ENCODE measurements at places on chromosomes 2 and 18.

DNA sequence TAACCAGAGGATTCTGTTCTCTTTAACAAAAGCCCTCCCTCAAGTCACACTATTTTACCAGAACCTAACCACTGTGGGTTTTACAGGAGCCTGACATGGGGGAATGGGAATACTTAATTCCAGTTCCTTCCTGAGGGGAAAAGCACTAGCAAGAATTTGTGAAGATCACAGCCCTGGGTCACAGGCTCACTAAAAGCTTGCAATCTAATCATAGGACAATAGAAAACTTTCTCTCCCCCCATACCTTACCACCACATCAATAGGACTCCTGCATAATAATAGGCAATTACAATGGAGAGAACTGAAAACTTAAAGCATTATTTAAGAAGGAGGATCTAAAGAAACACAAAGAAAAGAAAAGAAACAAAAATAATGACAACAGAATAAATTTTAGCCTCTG is 225.8 kb upstream of the ZNF804A start:
- no peak for DNase-seq

GRCh38 chr18:31931886-31932240 is 11.1 kb downstream of the TRAPPC8 start:
- DNase-seq: no peak

GRCh38 chr2:232887171-232887850 is 17.2 kb downstream of the SNORC start:
- DNase-seq: no peak

GRCh38 chr2:71465356-71465755 is 12.0 kb downstream of the DYSF start:
- DNase-seq: no peak

GRCh38 chr2:104872866-104873688 is 19.2 kb downstream of the POU3F3 start:
- DNase-seq: no peak

Data from HS-27A (cell line).